Naive B cell (primary cell): ENCODE measurements at places on chromosomes 7 and 10. TPM values are rescaled to one million over a fixed set of nuclear protein-coding genes. Genes with fewer than 3 reads are reported as not detected.

CALU gene
- 20.1 TPM for polyA plus RNA-seq

ANKRD1 gene
- polyA plus RNA-seq = not detected

ZNF503 gene
- not detected for polyA plus RNA-seq

DNA sequence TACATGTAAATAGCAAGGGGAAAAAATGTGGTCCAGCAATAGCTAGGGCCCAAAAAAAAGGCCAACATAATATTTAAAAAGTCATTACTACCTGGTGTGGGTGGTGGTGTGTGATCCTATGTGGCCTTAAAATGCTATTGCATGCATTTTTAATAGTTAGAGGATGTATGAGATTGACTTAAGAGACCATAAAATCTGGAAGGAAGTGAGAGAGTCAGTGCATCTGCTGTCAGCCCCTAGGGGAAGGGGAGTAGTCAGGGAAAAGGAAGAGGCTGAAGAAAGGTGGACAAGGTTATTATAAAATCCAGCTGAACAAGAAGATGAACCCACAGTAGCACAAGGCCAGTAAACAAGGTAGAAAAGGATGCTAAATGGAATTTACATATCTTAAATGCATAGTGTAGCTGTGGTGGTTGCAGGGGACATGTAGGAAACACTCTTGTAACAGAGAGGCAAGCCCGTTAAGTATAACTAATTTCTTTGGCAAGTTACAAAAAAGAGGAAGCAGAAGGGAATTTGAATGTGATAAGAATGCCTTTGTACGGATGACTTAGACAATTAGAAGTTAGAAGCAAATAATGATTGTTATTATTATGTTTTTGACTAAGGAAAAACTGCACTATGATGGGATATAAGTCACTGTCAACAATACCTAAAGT is 11.9 kb upstream of the NDUFA5 start:
- peaks cover 5% of the 10 kb centered on the region for H3K4me1 ChIP-seq
- H3K4me3 ChIP-seq = no peak overlapping the region
- no peak overlapping the region for H3K27ac ChIP-seq
- H3K36me3 ChIP-seq = no peaks in the 10 kb centered on the region
- peaks cover 21% of the 10 kb centered on the region for H3K27me3 ChIP-seq

GRCh38 chr7:91169830-91170191 is 94.4 kb upstream of the FZD1 start:
- peaks cover 8% of the 10 kb centered on the region for H3K36me3 ChIP-seq
- H3K4me3 ChIP-seq = no peak overlapping the region
- no peaks in the 10 kb centered on the region for H3K27me3 ChIP-seq
- peaks cover 22% of the 10 kb centered on the region for H3K4me1 ChIP-seq
- H3K27ac ChIP-seq = no peak overlapping the region
- no peak for DNase-seq

DNA sequence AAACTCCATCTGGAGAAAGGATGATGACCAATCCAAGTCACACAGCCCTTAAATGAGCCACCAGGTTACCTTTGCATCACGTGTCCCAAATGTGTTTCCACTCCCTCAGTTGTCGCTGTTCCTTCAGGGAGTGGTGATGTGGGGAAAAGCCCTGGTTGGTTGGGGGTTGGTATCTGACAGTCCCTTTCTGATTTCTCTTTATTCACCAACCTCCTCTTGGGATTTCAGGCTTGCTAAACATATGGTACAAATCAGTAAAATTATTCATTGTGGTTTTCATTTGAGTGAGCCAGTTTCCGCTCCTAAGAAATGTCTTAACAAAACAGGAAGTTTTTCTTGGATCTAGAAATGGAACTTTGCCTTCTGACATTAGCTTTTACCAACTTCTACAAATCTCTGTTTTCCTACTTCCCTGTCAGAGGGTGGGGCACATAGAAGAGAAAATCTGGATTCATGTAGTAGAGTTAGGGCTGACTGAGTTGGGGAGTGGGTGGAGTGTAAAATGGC is 40.0 kb upstream of the KMT2E start:
- no peak for DNase-seq
- peak overlapping the region; percentile 97 for H3K27ac ChIP-seq

DNA sequence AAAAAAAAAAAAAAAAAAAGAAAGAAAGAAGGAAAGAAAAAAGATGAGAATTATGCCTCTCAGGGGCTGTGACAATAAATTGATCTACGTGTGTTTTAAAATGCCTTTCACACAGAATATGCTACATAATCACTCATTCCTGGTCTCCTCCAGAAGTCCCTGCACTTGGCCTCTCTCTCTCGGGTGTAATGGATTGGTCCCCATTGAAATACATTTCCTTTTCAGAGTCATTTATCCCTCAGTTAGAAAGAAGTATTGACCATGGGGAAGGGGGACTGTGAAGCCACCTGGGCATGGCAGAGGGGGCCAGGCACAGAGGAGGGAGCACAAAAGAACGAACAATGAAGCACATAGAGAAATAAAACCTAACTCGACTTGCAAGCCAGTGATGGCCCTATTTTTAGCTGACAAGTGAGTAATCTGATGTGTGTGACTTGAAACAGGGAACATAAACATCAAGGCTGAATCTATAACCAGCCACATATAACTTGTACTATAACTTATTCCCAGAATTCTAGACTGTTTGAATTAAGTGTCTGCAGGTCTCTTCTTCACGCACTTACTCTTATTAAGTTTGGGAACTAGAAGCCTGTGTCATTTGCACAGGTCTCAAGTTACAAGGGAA is 490.8 kb downstream of the KCNMA1 start:
- H3K4me3 ChIP-seq = no peak overlapping the region
- H3K36me3 ChIP-seq = no peaks in the 10 kb centered on the region
- H3K4me1 ChIP-seq = no peaks in the 10 kb centered on the region
- peaks cover 18% of the 10 kb centered on the region for H3K27me3 ChIP-seq
- no peak for DNase-seq
- no peak overlapping the region for H3K27ac ChIP-seq

DNA sequence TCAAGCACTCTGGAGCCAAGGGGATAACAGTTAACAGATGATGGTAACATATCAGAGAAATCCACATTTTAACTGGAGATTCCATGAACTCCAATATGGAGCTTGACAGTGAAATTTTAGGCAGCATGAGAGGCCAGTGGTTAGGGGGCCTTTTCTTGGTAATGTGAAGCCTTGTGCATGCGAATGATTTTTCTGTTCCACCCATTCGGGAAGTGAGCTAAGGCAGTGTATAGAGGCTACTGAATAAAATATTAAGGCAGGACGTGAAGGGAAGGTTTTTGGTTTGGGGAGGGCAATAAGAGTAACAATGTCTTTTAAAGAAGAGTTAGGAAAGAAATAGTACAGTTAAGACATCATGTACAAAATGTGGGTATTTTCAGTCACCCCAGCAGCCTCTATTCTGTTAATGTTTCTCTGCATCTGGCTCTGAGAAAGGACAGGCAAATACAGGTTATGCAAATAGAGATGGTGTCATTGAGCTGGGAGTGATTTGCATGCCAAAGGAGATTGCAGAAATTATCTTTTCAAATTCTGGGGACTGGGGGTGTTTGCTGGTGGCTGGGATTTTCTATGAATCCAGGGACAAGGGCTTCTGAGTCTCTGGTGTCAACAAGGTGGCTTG is 6.8 kb upstream of the TAS2R60 start:
- H3K27me3 ChIP-seq = peaks cover 30% of the 10 kb centered on the region
- no peak overlapping the region for H3K27ac ChIP-seq
- H3K4me1 ChIP-seq = no peaks in the 10 kb centered on the region
- no peak overlapping the region for H3K4me3 ChIP-seq

DNA sequence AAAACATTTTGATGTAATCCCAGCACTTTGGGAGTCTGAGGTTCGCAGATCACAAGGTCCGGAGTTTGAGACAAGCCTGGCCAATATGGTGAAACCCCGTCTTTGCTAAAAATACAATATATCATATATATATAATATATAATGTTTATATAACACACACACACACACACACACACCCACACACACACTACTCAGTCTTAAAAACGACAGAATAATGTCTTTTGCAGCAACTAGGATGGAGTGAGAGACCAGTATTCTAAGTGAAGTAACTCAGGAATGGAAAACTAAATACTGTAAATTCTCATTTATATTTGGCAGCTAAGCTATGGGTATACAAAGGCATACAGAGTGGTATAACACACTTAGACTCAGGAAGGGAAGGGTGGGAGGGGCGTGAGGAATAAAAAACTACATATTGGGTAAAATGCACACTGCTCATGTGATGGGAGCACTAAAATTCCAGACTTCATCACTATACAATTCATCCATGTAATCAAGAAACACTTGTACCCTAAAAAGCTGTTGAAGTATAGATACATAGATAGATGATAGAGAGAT is 231.2 kb upstream of the SEMA3A start:
- H3K36me3 ChIP-seq = no peaks in the 10 kb centered on the region
- H3K27ac ChIP-seq = no peak overlapping the region
- H3K27me3 ChIP-seq = no peaks in the 10 kb centered on the region
- no peaks in the 10 kb centered on the region for H3K4me1 ChIP-seq
- no peak overlapping the region for H3K4me3 ChIP-seq

GRCh38 chr7:110921595-110922151 is 169.3 kb upstream of the LRRN3 start:
- no peaks in the 10 kb centered on the region for H3K36me3 ChIP-seq
- no peak for DNase-seq
- no peaks in the 10 kb centered on the region for H3K27me3 ChIP-seq
- no peaks in the 10 kb centered on the region for H3K4me1 ChIP-seq
- no peak overlapping the region for H3K4me3 ChIP-seq

DNA sequence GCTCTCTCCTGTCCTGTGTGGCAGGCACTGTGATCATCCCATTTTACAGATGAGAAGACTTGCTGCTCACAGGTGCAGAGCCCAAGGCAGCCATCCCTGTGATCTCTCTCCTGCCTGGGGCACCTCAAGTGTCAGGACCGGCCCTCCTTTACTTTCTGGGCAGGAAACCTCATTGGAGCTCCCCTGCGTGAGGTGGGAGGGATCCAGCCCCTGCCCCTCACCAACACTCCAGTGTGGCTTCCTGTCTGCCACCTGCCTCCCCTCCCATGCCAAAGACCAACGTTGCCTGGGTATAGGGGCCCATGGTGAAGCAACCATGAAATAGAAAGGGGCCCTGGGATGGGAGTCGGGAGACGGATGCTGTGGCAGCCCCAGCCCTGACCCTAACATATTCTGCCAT is 91.2 kb upstream of the MYL10 start:
- H3K4me1 ChIP-seq = peaks cover 6% of the 10 kb centered on the region
- no peak overlapping the region for H3K4me3 ChIP-seq
- H3K27me3 ChIP-seq = no peaks in the 10 kb centered on the region
- no peak overlapping the region for H3K27ac ChIP-seq
- DNase-seq = no peak

DNA sequence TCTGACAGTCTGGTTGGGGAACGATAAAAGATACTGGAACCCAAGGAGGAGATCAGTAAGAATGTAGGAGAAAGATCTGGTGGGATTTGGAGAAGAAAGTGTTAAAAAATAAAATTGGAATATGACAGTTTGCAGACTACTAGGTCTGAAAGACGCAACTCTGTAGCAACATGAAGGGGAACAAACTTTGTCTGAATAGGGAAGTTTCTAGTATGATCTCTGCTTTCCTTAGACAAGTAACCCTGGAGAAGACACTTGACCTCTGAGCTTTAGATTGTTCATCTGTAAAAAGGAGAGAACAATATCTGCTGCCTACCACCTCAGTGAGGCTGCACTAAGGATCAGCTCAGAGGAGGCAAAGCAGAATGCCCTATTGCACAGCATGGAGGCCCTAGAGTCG is 3.0 kb upstream of the PRSS1 start:
- H3K27me3 ChIP-seq = no peaks in the 10 kb centered on the region
- no peaks in the 10 kb centered on the region for H3K36me3 ChIP-seq
- no peak overlapping the region for H3K27ac ChIP-seq
- no peak overlapping the region for H3K4me3 ChIP-seq
- no peak for DNase-seq
- peaks cover 10% of the 10 kb centered on the region for H3K4me1 ChIP-seq

GRCh38 chr10:17428351-17429097 is 25.9 kb downstream of the ST8SIA6 start:
- peak; percentile 9 for DNase-seq
- H3K27me3 ChIP-seq = peaks cover 16% of the 10 kb centered on the region
- H3K36me3 ChIP-seq = no peaks in the 10 kb centered on the region
- H3K4me3 ChIP-seq = peak overlapping the region; percentile 76
- peaks cover 66% of the 10 kb centered on the region for H3K4me1 ChIP-seq
- H3K27ac ChIP-seq = no peak overlapping the region

- H3K4me1 ChIP-seq = no peaks in the 10 kb centered on the region
- H3K36me3 ChIP-seq = no peaks in the 10 kb centered on the region
- H3K27ac ChIP-seq = no peak overlapping the region
- H3K27me3 ChIP-seq = peaks cover 14% of the 10 kb centered on the region
- no peak for DNase-seq
- H3K4me3 ChIP-seq = no peak overlapping the region
These were observed 147.2 kb upstream of the EEPD1 start for GRCh38 chr7:36005876-36006275.

DNA sequence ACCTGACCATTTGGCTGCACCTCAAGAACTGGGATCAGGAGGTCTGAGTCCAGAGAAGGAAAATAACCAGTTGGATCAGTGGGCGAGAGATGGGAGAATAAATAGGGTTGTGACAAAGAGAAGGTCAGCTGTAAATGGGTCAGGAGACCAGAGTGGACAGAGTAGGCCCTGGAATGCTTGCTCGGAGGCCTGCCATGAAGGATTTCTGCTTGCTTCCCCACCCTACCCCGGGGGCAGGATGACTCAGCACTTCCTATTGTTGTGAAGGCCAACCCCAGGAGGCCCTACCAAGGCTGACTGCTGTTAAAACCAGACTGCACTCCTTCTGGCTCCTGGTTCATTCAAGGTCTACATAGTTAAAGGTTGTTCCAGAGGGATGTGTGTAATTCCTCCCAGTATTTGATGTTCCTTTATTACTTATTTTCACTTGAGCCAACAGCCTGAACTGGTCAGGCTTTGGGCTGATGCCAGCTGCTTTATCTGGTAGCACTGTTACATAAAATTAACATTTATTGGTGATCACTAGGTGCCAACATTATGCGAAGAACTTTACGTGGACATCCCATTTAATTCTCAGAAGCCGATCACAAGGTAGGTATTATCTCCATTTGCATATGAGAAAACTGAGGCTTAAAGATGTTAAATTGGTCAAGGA is 27.3 kb upstream of the IFRD1 start:
- no peak overlapping the region for H3K27ac ChIP-seq
- peaks cover 24% of the 10 kb centered on the region for H3K4me1 ChIP-seq
- H3K27me3 ChIP-seq = no peaks in the 10 kb centered on the region
- no peak overlapping the region for H3K4me3 ChIP-seq

DNA sequence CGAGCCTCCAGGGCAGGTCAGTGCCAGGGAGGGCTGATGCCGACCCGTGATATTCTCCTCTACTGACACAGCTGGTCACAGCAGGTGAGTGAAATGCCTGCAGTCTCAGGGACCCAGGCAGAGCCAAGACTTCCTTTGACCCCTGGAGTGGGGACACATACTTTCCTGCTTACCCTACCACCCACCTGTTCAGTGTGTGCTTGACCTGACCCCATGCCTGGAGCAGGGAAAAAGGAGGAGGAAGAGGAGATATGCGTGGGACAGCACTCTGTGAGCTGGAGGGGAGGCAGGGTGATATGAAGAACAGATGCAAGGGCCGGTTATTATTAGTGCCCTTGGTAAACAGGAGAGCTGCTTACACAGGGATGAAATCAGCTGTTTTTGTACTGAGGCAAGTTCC is 40.8 kb upstream of the WIPF3 start:
- no peak overlapping the region for H3K27ac ChIP-seq
- H3K27me3 ChIP-seq = peaks cover 22% of the 10 kb centered on the region
- no peak overlapping the region for H3K4me3 ChIP-seq
- no peaks in the 10 kb centered on the region for H3K4me1 ChIP-seq
- DNase-seq = no peak
